IMR-90 (cell line): ENCODE measurements at places on chromosomes 2 and 18. TPM values are rescaled to one million over a fixed set of nuclear protein-coding genes. Genes with fewer than 3 reads are reported as not detected.
A peak's percentile ranks its signal among the peaks of the same experiment; 100 is the strongest.

DNA sequence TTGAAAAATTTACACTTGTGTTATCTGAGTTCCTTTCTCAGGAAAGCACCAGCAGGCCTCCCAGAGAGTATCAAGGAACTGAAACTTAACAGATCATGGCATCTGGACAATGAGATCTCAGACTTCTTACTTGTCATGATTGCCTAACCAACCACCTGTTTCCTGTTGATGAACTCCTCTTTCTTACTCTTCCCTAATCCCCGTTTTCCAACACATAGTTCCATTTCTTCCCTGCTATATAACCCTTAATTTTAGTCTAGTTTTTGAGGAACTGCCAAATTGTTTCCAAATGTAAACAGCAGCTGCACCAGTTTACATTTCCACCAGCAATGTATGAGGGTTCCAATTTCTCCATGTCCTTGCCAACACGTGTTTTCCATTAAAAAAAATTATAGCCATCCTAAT is 6.1 kb upstream of the FAM171B start:
- peak; percentile 90 for DNase-seq

DNA sequence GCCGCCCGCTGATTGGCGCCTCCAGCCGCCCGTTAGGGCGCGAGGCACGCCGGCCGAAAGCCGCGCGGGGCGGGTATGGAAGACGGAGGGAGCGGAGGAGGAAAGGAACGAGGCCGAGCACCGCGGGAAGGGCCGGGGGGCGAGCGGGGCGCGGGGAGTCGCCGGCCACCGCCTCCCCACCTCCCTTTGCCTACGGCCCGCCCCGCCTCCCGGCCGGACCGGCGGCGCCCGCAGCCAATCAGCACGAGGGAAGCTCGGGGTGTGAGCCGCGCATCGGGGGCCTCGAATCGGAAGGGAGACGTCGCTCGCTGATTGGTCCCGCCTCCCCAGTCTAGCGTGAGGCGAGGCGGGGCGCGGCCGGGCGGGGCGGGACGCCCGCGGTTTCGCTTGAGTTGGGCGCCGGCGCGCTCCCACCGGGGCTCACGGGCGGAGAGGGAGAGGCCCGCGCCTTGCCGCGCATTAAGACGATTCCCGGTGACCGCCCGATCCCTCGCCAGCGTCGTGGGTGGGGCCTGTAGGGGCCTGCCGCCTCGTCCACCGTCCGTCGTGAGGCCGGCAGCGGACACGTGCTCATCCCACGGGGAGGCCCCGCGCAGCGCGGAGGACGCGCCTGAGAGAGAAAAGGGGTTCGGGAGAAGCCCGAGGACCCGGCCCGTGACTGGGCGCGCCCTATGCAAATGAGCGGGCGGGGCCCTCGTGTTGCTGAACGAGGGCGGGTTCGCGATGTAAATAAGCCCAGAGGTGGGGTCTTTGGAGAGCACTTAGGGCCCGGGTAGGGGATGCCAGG is 665 bp upstream of the SMAD2 start:
- DNase-seq, result peak; percentile 94

DNA sequence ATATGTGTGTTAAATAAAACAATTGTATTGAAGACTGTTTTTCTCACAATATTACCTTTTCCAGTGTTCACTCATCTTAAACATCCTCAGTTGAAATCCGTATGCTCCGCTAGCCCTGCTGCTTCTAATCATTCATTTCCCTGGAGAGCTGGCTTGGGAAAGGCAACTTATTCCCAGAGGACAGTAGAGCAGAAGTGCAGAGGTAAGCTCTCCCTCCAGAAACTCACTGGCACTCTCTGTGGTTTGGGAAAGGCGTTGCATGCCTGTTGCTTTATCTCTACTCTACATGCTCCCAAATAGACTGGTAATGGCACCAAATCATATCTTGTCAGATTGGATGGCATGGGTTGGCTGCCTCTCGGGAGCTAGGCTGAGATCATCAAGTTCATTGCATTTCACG is 117.1 kb upstream of the BOD1L2 start:
- no peak for DNase-seq

Gene CAMKMT
- total RNA-seq, result 6.7 and 6.8 TPM in 2 replicates

GRCh38 chr2:201668402-201668910 is 25.2 kb upstream of the TMEM237 start:
- no peak for DNase-seq

GRCh38 chr2:26578581-26578980 is 62.6 kb downstream of the CIB4 start:
- no peak for DNase-seq

Gene TFPI
- total RNA-seq, result 83.0 and 93.9 TPM in 2 replicates

DNA sequence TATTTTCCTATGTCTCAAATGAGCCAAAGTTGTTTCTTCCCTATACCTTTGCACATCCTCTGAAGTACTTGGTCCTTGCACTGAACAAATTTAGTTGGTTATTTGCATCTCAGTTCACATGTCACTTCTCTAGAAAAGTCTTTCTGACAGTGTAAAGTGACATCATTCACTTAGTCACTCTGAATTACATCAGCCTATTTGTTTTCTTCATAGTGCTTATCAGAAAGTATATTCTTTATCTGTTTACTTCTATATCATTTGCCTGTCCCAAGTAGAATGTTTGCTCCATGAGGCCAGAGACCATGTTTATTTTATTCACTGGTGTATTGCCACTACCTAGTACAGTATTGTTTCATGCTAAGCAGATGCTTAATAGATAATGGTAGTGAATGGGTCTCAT is 173.7 kb downstream of the HNMT start:
- no peak for DNase-seq

DNA sequence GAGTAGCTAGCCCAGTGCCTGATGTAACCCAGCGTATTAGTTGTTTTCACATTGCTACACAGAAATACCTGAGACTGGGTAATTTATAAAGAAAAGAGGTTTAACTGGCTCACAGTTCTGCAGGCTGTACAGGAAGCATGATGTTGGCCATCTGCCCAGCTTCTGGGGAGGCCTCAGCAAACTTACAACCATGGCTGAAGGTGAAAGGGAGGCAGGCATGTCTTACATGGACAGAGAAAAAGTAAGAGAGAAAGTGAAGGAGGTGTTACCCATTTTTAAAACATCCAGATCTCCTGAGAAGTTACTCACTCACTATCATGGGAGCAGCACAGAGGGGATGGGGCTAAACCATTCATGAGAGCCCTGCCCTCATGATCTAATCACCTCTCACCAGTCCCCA is 6.1 kb upstream of the CYRIA start:
- DNase-seq, result peak; percentile 27

DNA sequence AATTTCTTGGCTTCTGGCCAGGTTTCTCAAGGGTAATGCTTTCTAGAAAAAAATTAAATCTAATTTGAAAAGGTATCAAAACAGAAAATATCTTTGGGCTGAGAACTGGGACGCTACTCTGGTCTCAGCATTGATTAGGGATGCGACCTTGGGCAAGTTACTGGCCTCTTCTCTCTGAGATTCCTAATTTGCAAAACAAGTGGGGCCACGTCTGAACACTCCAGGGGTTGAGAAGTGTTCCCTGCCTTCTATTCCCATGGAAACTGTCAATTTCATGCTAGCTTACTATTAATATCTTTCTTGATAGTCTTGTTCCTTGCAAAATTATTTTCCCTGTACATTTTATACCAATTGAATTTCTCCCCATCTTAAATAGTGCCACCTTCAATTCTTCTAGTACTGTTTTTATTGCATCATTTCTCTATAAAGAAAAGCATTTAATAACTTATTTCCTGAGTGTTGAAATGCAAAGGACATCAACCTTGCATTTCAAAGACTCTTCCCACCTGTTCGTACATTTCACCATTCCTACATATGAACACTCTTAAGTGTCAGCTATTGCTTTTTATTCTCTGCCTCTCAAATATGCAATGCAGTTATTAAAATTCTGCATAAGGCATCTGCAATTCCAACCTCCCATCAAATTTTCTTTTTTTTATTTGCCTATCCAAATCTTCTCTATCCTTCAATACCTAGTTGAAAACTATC is 118.3 kb upstream of the DSEL start:
- no peak for DNase-seq

DNA sequence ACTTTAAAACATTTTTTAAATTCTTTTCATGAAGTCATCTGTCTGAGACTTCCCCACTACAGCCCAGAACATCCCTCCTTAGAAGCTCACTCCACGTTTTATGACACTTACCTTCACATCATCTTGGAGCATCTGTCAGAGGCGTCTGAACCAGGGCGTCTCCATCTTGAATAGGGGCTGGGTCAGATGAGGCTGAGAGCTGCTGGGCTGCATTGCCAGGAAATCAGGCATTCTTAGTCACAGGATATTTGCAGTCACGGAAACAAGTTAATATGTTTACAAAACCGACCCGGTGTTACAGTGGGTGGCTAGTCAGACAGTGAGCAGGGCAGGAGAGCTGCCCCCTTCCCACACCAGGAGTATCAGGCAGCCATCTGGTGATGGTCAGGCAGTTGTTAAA is 456.5 kb downstream of the FBXO15 start:
- peak; percentile 95 for DNase-seq

DNA sequence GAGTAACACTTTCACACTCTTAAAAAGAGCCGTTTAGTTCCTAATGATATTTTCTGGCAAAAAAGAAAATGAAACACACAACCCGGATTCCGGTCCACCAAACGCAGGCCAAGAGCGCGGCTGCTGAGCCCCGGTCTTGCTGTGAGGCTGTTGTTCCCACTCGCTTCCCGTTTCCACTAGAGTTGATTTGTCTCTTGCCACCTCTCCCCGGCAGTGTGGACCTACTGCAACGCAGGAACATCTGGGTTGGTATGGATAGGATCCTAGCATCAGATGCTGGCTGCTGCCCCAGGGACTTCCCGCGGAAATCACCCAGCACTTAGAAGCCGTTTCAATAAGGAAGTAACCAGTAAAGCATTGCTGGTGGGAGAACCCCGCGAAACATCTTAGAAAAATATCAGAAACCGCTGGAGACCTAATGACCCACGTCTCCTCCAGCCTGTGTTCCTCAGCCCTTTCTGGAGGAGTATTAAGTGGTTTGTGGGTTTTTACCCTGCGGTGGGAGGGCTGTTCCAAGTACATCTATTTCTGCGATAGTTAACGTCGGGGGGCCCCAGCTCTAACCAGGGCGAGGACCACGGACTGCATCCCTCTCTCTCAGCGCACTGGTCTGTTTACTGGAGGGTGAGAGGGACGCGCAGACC is 939 bp downstream of the DOCK10 start:
- peak; percentile 62 for DNase-seq

DNA sequence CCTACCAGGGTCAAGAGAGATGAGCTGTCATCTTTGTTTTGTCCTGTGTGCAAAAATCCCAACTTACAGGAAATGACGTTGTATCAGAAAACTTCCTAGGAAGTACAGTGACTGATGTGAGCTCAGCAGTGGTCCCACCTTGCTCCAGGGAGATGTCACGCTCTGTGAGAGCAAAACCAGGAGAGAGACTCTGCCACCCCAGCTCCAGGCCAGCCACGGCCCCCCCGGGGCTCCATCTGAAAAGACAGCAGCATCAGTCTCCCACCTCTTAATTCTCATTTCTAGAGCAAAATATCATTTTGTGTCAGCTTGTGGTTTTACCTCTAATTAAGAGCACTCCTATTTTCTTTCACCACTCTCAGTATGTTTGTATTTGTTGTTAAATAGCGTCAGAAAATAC is 57.5 kb downstream of the MYL12B start:
- DNase-seq, result no peak

DNA sequence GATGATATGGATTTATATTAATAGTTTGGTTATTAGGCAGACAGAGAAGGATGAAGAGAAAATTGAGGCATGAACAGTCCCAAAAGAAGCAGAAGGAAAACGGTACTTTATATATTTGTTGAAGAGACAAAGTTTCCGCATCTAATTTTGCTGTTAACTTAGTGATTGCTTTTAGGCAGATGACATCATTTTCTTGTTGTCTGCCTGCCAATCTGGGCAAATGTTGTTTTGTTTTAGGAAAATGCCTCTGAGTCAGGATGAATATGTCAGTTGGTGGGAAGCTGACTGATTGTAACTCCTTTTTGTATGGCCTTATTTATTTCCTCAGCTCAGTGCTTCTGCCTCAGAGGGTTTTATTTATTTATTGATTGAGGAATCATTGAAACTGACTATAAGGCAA is 52.5 kb upstream of the CAVIN2 start:
- DNase-seq, result peak; percentile 91

- DNase-seq, result no peak
Measured at GRCh38 chr2:54083021-54083420, 32.4 kb upstream of the ACYP2 start.

Gene RNMT
- total RNA-seq, result 13.3 and 21.1 TPM in 2 replicates

DNA sequence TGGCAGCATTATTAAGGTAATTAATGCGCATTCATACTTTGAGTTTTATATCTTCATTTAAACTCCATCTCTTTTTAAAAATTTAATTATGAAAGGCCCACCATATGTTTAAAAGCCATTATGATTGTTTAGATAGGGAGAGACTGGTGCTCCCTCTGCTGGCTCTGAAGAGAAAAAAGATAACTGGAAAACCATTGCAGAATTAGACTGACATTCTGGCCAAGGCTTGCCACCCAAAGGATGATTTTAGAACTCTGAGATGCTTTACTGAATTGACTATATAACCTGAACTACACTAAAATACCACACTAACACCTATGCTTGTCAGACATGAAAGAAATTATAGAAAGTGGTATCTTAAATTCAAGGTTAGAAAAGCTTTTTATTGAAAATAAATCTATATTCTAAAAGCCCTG is 127.6 kb upstream of the SPOPL start:
- DNase-seq, result peak; percentile 52

- DNase-seq, result no peak
Measured at GRCh38 chr2:7539760-7540159, 622.5 kb downstream of the RNF144A start.

- DNase-seq, result no peak
Measured at GRCh38 chr2:173393636-173394035, 39.0 kb downstream of the CDCA7 start.

GRCh38 chr2:139427164-139427563 is 647.0 kb upstream of the NXPH2 start:
- DNase-seq, result no peak

- DNase-seq, result no peak
Measured at GRCh38 chr2:145739681-145740080, 1219.8 kb upstream of the ZEB2 start.

Gene EN1
- not detected in 2 replicates for total RNA-seq

GRCh38 chr18:27276886-27277285 is 91.8 kb upstream of the CHST9 start:
- no peak for DNase-seq

DNA sequence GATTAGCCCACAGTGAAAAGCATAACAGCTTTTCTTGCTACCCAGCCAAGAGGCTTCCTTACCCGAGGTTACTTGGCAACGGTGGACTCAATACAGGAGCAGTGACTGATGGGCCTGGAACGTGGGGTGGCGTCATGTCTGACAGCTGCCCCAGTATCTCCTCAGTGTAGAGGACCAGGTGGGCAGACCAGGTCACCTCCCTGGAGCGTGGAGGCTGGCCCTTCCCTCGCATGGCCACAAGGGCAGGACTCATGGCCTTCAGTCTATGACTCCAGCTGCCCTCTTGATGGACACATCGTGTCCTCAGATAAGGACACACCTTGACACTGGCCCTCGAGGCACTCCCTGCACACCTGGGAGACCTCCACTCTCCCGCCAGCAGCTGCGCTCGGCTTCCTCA is 6.4 kb downstream of the ASPRV1 start:
- peak; percentile 26 for DNase-seq

DNA sequence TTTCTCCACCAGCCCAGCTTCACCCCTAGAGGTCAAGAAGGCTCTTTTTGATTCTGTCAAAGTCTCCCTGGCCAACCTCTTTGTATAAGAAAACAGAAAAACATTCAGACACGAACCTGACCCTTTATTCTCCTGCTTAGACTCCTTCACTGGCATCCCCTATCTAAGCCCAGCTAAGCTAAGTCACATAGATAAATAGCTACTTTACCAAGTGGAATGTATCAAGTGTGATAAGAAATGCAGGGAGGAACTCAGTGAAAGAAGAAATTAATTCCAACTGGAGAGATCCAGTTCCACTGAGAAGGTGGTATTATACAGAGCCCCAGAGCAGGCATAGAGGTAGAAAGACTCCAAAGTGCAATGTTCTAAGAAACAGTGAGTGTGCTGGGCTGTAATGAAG is 489.5 kb downstream of the TNS1 start:
- DNase-seq, result no peak

Gene SCN3A
- total RNA-seq, result 0.90 and 1.4 TPM in 2 replicates
